Left lung (tissue), 14 donors: ENCODE measurements at places on chromosomes 11 and 22. TPM values are rescaled to one million over a fixed set of nuclear protein-coding genes. Genes with fewer than 3 reads are reported as not detected.

The LRFN4 gene
- polyA plus RNA-seq: 6.1 TPM

The TRIM49 gene
- not detected for polyA plus RNA-seq

The PDGFD gene
- polyA plus RNA-seq: 6.2 TPM

The EFCAB6 gene
- polyA plus RNA-seq: 3.8 TPM

The PANX3 gene
- not detected for polyA plus RNA-seq

The CBLIF gene
- polyA plus RNA-seq: 0.24 TPM

The BTG4 gene
- polyA plus RNA-seq: not detected

The OR8G5 gene
- polyA plus RNA-seq: not detected

The ELFN2 gene
- 0.70 TPM for polyA plus RNA-seq

The MS4A8 gene
- polyA plus RNA-seq: 14.2 TPM

The MS4A4E gene
- polyA plus RNA-seq: 1.8 TPM

The SIAE gene
- polyA plus RNA-seq: 16.1 TPM

The RNF169 gene
- 22.1 TPM for polyA plus RNA-seq

The TSPAN18 gene
- 68.8 TPM for polyA plus RNA-seq

The ADM2 gene
- 0.82 TPM for polyA plus RNA-seq

The PDE3B gene
- 27.8 TPM for polyA plus RNA-seq

DNA sequence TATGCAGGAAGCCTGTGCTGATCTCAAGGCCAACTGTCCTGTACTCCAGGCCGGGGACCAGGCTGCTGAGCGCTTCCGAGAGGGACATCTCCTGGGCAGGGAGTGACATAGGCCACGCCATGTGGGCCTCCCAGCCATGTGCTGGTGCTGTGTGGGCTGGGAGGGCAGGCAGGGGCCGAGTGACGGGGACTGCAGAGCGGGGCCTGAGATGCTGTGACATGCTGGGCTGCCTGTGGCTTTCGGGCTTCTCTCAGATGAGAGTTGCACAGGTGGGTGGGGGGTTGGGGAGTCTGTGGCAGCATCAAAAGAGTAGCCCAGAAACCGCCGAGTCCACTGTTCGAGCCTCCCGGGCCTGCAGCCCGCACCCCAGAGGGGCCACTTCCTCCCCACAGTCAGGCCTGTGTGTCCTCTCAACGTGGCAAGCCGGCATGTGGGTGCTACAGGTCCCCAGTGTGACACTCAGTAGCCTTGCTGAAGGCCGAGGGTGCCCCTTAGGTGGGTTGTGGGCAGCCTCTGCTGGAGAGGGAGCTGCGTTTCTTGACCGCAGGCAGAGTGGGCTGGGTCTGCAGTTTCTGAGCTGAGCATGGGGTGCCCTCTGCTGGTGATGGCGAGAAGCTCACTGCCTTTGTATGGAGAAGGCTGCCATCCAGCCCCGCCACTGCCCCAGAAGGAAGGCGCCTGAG lies 101.2 kb downstream of the BCR start:
- DNase-seq: peak; percentile 87

GRCh38 chr22:35542157-35542938 lies 1.7 kb downstream of the RASD2 start:
- peak; percentile 64 for DNase-seq

- DNase-seq: no peak
Measured at GRCh38 chr11:60251485-60252212, 8.7 kb upstream of the MS4A4E start.

DNA sequence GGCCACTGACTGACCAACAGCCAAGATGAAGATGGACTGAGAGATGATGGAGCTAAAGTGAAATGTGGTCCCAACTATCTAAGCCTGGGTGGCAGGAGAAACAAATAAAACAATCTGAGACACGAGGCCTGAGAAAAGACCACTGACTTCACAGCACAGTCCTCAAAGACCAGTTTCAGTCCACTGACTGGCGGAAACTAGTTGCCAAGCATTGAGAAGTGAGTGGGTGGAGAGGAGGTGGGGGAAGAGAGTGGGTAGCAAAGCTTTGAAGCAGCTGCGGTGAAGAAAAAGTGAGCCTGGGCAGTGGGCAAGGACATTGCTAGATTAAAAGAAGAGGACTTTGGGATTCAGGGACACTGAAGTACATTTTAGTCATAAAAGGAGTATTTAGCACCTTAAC lies 1.9 kb downstream of the MS4A1 start:
- no peak for DNase-seq

GRCh38 chr22:48083502-48083901 lies 1321.1 kb downstream of the TBC1D22A start:
- DNase-seq: no peak

DNA sequence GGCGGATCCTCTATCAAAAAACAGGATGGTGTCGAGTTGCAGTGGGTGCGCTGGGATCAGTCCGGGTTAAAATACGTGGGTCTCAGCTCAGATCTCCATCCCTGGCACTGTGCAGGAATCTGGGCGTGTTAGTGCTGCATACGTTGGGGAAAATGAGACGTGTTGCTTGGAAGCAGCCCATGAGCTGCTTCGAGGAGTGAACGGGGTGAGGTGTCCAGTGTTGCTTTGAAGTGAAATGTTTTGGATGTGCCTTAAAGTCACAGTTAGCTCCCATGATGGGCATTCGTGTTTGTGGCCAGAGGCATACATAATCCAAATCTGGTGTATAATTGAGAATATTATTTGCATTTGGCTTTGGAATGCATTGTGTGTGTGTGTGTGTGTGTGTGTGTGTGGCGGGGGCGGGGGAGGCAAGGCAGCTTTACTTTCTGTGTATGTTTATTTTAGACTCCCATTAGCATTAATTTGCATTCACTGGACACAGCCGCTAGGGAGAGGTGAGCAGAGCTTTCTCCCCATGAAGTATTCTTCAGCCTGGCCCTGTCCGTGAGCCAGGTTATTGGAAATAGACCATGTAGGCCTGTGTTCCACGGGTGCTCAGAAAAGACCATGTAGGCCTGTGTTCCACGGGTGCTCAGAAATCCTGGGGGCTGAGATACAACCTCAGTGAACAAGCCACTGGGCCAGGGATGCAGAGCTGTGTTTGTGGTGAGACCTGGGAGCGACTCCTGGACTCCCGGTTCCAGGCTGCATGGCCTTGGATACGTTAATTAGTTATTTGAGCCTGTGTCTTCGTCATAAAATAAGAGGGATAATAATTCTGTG lies 134.6 kb downstream of the ST3GAL4 start:
- DNase-seq: no peak

- no peak for DNase-seq
Measured at GRCh38 chr22:20001082-20001638, 15.5 kb downstream of the ARVCF start.

DNA sequence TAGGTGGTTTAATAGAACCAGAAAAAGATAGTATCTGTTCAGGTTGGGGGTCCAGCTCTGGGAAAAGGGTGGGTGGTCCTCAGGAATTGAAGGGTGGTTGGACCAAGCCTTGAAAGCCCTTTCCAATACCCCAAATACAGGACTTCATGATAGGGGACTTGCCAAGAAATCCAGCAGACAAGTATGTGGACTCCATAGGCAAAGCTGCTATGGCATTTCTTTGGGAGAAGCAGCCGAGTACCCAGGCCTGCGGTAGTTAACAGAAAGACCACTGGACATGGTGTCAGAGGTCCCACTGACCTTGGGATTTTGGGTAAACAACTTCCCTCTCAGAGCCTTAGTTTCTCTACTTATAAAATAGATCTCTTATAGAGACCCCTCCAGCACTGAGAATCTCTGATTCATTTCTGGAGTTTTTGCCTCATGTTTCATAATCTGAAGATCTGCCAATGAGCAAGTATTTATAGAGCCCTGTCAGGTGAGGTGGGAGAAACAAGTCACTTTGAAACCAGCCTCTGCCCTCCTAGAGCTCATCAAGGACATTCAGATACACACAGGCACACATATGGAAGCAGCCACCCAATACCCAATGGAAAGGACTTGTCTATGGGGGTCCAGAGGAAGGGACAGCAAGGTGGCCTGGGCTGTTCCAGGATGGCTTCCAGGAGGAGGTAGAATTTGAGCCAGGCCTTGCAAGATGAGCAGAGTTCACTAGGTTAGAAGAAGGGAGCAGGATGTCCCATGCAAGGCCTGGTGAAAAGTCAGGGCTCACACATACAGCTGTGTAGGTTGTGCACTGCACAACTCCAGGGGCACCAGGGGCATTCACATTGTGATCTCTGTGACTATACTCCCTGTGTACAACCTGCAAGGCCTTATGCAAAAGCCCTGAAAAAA lies 31.0 kb upstream of the ACCSL start:
- no peak for DNase-seq

DNA sequence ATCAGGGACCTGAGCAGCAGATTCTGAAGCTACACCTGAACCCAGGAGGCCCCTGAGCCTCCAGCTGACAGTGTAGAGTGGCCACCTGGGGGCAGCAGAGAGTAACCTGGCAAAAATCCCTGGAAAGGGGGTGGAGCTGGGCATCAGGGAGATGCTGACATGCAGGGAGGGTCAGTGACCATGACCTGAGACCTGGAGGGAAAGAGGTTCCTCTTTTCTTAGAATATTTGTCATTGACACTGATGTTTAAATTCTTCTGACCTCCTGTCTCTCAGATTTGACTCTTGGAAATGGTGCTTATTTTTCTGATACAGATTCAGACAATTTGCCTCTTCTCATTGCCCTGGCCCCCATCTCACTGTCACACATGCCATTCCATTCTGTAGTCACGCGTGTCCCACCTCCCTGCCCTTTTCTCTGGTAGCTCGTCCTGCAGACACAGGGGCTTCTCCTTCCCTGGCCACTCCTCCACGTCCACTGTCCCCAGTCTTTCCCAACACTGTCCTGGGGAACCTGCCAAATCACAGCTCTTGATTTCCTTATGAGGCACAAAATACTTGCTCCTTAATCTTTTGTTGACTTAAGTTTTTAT lies 117.2 kb upstream of the IGLL5 start:
- no peak for DNase-seq

DNA sequence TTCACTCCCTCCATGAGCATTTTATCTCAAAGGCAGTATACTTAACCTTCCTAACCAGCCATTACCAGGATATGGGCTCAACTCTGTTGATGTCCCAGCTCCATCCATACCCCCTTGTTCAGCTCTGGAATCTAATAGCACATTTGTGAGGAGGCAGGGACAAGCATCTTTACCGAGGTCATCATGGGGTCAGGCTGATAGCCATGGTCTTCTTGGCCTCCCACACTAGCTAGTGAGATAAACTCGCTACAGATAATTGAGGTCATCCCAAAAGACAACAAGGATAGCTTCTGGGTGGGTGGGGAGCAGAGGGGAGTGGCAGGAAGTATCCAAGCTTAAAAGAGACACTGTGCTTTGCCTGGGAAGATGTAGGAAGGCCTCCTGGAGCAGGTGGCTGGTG lies 141.6 kb upstream of the RASSF10 start:
- no peak for DNase-seq
